Activated CD4-positive, alpha-beta T cell treated with anti-CD3 and anti-CD28 coated beads, Interleukin-2, amount 50 U/mL, for 4 hours (primary cell): ENCODE measurements at places on chromosomes 4 and X.

GRCh38 chrX:32269866-32270265 is 941.5 kb downstream of the DMD start:
- no peak for DNase-seq

- DNase-seq, result no peak
Observed at GRCh38 chr4:82748810-82749470, 49.7 kb downstream of the SCD5 start.

GRCh38 chr4:122146652-122147051 is 5.5 kb upstream of the BLTP1 start:
- no peak for DNase-seq

GRCh38 chr4:73831569-73831968 is 4.9 kb upstream of the CXCL6 start:
- DNase-seq, result no peak

DNA sequence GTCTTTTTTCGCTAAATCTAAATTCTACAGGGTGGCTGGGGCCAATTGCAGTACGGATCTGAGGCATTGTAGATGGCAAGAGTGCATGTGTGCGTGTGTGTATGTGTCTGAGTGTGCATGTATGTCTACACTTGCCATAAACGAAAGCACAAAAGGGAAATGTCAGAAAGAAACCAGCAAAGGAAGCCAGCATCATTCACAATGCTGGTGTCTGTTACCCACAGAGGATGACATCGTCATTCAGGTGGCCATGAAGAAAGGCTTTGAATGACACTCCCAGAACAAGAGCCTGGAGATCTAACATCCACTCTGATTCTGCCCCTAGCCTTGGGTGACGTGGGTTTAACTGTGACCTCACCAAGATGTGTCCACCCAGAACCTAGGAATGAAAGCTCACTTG is 124.6 kb downstream of the DHRSX start:
- DNase-seq, result no peak

- no peak for DNase-seq
Observed at GRCh38 chr4:21795091-21795490, 153.5 kb downstream of the KCNIP4 start.

- DNase-seq, result no peak
Observed at GRCh38 chr4:53453385-53453784, 75.9 kb downstream of the FIP1L1 start.

DNA sequence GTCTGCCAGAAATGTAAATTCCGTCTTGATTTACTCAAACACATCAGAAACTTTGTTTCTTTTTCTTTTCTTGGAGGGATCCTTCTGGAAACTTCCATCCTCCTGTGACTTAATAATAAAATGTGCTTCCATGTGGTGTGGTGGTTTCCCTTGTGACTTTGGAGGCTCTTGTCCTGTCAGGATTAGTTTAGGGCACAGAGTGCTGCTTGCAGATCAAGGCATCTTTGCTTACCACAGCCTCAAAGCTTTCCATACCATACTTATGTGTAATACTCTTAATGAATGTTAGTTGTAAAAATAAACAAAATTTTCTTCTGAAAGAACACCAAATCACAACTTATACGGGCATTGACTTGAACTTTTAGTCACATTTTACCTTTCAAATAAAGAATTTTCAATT is 27.4 kb downstream of the GBA3 start:
- no peak for DNase-seq

DNA sequence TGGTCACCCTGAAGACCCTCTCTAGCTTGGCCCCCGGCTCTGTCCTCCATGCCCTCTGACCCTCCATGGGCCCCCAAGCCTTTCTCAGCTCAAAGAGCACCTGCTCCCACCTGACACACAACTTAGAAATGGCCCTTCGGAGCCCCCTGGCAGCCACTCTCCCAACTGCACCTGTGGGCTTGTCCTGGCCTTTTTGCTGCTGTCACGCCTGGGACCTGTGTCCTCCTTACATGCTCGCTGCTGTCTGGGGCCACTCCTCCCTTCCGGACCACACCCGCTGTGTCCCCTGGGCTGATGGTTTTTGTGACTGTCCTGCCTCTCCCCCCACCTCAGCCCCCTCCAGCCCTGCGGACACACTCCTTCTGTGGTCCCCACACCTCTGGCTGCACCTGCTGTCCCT is 106.2 kb upstream of the AFAP1 start:
- DNase-seq, result no peak

- no peak for DNase-seq
Observed at GRCh38 chr4:151659601-151660364, 101.0 kb downstream of the GATB start.

DNA sequence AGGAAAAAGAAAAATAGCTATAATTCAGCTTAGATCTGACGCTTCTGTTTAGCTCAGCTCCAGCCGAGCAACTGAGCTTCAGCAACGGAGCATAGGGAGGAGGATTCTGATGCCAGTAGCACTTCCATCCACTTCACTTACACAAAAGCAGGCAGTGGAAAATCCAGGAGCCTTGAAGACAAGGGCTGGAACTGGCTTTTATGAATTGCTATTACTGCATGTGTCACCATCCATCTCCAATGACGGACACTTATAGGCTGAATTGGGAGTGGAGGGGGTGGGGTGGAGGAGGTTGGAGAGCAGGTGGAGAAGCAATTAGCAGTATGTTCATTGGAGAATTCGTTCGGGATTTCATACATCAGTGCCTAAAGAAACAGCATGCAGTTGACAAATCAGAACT is 15.6 kb downstream of the ENOX2 start:
- DNase-seq, result no peak

DNA sequence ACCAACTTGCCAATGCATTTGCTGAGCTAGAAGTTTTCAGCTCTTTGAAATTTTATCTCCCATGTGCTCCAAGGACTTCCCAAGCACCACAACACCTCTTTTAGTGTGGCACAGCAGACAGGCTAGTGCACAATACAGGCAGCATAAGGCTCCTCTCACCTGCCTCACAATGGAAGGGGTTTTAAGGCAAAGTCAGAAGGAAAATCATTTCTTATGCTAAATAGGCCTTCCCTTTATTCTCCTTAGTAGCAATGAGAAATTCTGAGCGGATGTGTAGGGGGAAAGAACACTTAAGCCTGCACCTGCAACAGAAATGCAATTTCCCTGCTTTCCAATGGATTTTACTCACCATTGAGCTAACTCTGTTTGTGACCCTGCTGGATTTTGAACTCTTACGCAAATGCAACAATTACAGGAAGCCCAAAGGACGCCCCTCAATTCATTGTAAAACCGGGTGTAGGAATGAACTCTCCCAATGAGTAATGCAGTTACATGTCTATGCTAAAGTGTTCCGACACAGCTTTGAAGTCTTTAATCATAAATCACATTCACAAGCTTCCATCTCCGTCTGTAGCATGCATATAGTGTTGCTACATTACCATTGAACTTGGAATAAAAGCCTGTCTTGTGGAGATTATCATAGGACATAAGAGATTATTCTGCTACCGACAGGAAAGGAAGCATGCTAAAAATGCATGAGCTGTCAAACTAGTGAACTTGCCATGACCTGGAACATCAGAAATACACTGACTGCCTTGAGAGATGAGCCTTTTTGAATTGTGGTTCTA is 1084.9 kb downstream of the RPA4 start:
- DNase-seq, result no peak

GRCh38 chr4:88159229-88159725 is 838 bp upstream of the ABCG2 start:
- DNase-seq, result no peak

- peak; percentile 35 for DNase-seq
Observed at GRCh38 chr4:15003891-15004738, 1.8 kb downstream of the CPEB2 start.

- DNase-seq, result no peak
Observed at GRCh38 chr4:57103051-57103450, 7.1 kb downstream of the IGFBP7 start.

GRCh38 chr4:6873291-6873690 is 36.3 kb upstream of the TBC1D14 start:
- no peak for DNase-seq

DNA sequence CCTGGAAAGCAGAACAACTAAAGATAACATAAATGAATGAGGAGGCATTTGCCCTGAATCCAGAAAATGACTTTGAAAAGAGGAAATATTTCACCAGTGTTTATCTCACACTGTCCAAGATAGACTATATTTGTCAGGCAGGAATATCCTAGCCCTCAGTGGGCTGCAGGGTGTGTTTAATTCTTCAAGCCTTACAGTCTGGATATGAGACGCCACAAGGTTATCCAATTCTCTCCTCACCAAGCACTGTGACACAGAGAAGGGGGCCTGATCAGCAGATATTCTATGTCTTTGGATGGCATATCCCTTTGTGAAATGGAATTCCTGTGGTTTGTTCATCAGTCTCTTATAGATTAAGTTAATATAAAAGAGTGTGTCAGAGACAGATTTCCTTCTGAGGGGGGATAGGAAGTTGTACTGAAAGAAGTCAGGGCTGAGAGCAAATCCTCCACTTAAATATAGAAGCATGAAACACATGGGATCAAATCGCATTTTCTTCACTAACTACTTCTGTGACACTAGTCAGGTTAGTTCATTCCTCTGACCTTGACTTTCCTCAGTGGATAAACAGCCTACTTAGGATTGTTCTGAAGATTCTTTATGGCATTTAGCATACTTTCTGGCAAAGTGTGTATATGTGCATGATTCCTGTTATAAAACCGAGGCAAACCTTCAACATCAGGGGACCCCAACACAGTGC is 6.8 kb upstream of the G3BP2 start:
- no peak for DNase-seq

- DNase-seq, result no peak
Observed at GRCh38 chrX:105694839-105695238, 127.5 kb upstream of the NRK start.

GRCh38 chr4:75370576-75370975 is 143.6 kb downstream of the RCHY1 start:
- no peak for DNase-seq

DNA sequence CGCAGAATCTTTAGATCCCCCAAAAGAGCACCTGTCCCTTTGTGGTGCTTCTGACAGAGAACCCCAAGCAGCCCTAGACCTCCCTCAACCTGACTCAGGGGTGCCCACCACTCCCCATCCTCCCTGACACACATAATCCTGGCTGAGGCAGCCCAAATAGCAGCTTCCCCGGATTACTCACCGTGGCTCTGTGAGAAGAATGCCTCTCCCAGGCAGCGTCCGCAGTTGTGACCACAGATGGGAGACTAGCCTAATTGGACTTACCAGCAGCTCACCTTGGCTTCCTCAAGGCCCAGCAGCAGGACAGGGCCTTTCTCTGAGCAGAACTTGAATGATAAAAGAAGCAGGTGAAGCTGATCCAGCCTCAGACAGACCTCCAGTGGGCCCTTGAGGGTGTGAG is 10.3 kb upstream of the ODAPH start:
- no peak for DNase-seq

DNA sequence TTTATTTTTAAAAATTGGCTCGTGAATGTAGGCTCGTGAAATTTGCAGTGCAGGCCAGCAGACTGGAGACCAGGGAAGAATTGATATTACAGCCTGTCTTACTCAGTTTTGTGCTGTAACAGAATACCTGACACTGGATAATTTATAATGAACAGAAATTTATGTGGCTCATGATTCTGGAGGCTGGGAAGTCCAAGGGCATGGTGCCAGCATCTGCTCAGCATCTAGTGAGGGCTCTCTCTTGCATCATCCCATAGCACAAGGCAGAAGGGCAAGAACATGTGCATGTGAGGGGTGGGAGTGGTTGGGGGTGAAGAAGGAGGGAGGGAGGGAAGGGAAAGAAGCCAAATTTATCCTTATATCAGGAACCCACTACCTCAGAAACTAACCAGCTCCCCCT is 13.7 kb upstream of the CLTRN start:
- no peak for DNase-seq

GRCh38 chr4:126603825-126604224 is 1028.9 kb upstream of the INTU start:
- no peak for DNase-seq

- DNase-seq, result no peak
Observed at GRCh38 chr4:53905276-53905940, 159.0 kb downstream of the CHIC2 start.

DNA sequence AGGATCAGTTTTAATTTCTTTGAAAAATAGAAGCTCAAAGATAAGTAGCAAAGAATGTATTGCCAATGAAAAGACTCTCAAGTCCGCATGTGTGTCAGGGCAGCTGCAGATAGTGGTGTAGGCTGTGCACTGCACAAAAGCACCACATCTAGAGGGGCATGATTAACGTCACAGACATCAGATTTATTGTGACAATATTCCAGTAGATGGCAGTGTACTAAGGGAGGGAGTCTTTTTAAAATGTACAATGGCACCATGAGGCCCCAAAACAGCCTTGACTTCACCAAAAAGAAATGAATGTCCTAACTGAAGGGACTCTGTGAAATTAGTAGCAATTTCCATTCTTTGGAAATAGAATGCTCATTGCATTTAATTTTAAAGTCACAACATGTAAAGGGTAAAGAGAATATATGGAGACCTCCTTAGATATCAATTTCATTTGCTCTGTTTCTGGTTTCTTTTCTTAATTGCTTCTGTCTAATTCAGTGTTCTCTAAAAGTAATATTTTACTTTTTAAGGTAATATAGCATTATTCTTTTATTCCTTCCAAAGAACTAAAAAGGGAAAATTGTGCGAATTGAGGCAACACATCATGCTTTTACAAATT is 98.4 kb downstream of the ZNF827 start:
- DNase-seq, result no peak
